DMS79 treated with DMSO at 0.1 percent for 48 hours (cell line): ENCODE measurements at places on chromosomes 1 and 21.

DNA sequence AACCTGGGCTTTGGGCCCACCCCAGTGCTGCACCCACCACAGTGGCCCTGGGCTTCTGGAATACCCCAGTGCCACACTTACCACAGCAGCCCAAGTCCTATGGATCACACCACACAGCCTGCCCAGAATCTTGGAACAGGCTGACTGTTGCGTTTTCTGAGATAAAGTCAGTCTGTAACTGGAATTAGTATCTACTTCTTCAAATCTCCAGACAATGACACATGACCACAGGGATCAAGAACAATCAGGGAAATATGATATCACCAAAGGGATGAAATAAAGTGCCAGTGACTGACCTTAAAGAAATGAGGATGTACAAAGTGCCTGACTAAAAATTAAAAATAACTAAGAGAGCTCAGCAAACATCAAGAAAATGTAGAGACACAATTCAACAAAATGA is 239.7 kb upstream of the PLD5 start:
- DNase-seq, result no peak

- DNase-seq, result no peak
These were observed 477.9 kb downstream of the LMO4 start for GRCh38 chr1:87806379-87807094.

DNA sequence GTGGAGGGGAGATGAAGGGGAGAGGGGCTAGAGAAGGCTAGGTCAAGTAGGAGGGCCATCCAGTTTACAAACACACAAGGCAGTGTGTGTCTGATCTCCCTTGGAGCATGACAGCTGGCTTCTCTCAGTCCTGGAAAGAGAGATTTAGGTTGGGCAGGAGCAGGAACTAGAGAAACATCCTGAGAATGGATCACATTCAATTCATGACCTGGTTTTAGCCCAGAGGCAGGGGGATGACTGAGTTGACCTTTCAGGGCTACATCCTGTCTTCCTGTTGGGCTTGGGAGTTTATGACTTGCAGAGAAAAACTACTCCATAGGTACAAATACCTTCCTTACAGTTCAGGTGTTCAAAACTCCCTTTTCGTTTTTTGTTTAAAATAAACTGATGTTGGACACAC is 97.0 kb downstream of the IGSF21 start:
- DNase-seq, result no peak

GRCh38 chr1:221045842-221046831 is 166.9 kb downstream of the HLX start:
- DNase-seq, result no peak

DNA sequence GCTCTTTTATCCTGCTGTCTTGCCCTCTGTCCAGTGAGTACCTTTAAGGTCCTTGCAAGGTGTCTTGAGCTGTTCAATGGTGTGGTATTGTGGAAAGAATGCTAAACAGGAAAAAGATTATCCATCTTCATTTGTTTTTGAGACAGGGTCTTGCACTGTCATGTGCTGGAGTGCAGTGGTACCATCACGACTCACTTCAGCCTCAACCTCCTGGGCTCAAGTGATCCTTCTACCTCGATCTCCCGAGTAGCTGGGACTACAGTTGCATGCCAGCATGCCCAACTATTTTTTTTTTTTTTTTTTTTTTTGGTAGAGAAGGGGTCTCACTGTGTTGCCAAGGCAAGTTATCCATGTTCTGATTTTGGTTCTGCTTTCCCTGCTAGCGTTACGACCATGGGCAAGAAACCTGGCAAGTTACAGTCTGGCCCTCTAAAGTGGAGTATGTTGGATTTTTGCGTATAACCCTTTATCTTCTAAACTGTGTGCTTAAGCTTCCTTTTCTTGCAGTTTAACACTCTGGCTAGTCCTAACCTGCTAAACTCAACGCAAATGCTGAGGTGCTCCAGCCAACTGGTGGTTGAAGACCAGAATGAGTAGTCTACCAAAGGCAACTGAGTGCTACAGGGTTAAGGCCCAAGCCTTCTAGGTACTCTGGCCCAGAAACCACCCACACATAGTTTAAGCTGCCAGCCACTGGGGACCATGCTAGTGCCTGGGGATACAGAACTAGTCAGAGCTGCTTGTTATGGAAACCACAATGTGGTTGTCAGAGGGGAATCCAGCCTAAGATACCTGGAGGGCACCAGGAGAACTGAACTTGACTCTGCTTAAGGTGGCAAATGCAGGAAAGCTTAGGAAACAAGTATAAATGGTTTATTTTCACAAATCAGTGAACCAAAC is 7.9 kb downstream of the RPL11 start:
- DNase-seq, result no peak

DNA sequence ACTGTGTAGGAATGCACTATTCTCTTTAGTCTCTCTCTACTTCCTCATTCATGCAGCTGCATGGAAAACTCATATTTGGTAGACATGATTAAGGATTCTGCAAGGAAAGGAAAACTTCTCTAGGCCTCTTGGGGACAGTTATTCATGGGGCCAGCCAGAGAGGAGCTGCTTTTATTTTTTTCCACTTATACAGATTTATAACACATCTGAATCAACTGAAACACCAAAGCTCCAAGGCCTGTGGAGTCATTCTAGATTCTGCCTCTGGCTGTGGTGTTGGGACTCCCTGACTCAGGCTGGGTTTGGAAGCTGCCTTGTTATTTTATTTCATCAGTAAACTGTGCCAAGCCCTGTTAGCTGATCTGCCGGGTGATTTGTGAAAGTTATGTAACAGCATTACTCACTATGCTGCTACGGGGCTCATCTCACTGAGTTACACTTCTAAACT is 83.9 kb upstream of the EDEM3 start:
- no peak for DNase-seq

DNA sequence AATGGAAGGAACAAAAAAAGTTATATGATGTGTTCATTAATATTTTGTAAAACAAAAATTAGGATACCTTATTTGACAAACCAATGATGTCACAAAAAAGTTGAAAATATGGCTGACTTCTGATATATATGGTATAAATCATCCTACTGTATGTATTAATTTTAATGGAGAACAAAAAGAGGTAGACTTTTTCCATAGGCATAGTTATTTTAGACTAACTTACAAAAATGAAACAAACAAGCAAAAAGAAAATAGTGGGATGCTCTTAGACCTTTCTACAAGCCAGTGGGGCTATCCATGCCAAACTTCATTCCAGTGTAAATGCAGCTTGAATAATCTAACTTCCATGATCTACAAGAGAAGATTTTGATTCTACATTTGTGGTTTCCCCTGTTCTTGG is 522 bp upstream of the SPTA1 start:
- no peak for DNase-seq

DNA sequence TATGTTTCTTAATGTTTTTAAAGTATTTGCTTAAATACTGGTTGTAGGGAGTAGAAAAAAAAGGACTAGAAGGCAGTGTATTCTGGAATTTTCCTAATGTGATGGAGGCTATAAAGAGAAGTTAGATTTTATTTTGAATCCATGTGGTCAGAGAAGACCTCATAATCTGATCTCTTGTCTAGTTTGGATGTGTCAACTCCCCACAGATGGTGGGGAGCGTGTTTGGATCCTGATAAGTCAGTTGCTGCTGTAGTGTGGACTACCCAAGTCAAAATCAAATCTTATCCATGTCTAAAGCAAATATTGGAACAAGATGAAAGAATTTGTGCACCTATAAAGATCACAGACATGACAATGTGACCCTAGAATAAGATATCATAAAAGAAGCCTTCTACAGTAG is 918.0 kb downstream of the LTN1 start:
- DNase-seq, result no peak

- no peak for DNase-seq
These were observed 8.1 kb upstream of the ZNF687 start for GRCh38 chr1:151273924-151274466.

GRCh38 chr21:38958323-38958705 is 152.6 kb downstream of the ETS2 start:
- DNase-seq, result no peak

- no peak for DNase-seq
These were observed 14.9 kb upstream of the CYB5R1 start for GRCh38 chr1:202981939-202982338.

DNA sequence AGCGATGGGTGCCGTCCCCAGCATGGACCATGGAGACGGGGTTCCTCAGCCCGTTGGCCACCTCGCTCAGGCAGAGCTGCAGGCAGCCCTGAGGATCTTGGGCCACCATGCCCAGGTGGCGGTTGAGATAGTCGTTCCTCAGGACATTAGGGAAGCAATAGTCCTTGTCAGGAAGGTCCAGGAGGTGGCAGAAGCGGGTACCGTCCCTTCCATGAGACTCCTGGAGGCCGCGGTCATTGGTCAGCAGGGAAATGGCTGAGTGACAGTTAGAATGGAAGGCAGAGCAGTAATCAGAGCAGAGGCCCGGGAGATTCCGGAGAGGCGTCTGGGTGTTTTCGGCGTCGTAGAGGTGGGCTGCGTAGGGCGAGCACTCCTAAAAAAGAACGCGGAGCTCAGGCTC is 4.1 kb downstream of the HHIPL2 start:
- DNase-seq, result no peak

DNA sequence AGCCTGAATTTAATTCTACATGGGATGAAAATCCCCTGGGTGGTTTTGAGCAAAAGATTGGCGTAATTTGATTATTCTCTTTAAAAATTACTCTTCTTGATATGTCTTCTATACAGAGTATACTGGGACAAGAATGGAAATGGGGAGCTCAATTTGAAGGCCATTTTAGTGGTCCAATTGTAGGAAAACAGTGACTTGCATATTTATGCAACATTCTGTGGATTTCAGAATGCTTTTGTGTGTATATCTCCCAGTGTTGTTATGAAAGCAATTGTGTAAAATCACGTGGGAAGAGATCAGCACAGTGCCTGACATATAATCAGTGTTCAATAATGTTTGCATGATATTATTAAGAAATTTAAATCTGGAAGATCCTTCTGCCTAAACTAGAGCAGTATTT is 575.9 kb upstream of the PBX1 start:
- no peak for DNase-seq

DNA sequence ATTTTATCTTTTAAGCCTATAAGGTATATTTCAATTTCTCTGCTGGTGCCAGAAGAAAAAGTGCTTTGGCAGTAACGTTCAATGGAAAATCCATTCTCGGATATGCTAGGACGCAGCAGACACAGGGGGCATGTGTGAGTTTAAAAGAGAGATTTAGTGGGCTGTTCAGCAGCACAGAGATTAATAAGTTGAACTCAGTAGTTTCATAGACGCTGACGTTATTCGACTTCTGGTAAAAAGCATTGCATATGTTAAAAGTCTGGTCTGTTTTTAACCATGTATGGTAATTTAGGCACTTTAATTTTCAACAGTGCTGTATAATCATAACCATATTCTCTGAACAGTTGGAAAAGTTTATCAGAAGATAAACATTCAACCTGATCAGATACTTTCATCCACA is 99.6 kb downstream of the ATP6V1G3 start:
- no peak for DNase-seq
